ACHN (cell line): ENCODE measurements at places on chromosomes 1 and 21.
A peak's percentile ranks its signal among the peaks of the same experiment; 100 is the strongest.

DNA sequence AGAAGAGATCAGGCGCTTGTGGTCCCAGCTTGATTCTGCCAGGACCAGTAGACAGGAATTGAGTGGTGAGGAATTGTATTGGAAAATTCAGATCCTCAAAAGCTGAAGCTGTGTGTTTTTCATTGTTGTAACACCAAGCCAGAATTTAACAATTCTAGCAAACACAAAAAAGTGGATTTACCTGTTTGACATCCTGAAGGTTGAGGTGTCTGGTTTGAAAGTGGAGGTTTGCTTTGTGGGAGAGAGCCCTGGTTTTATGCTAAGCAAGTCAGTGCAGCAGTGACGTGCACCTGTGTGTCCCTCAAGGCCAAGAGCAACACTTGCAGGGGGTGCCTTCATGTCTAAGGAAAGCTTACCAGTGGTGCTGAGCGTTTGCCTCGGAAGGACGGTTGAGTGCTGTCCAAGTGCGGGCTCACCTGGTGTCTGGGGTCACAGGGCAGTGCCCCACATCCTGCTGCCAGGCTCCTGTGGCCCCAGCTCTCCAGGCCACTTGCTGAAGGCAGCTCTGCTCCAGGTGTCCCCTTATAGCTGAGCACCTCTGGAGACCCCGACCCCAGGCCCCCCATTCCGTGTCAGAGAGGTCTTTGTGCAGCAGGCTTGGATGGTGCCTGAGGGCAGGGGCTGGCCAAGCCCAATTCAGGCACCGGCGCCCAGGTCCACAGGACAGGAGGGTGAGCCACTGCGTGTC is 27.7 kb downstream of the PCNT start:
- no peak for DNase-seq

DNA sequence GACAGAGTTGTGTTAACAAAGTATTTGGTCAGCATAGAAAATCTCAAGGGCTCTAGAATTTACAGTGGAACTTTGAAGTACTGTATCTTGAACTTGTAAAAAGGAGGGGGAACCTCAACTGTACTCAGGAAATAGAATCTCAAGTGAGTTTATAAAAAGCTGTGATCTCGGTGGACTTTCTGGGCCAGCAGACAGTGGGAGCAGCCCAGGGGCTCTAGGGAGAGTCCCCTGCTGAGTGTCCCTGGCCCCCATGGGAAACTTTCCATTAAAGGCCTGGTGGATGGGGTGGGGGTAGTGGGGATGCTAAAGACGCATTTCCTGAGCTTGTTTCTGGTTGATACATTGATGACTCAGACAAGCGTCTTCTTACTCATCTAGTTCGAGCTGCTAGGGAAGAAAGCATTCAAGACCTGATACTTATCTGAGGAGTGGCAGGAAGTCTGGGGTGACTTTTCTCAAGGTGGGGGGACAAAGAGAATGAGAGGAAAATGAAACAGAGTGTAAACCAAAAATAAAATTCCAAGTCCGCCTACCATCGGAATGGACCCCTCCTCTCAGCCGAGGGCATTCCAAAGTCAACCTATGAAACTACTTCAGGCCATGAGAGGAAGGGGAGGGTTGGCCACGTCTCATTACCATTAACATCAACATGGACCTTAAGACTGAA is 65.5 kb downstream of the NID1 start:
- DNase-seq: peak; percentile 65

DNA sequence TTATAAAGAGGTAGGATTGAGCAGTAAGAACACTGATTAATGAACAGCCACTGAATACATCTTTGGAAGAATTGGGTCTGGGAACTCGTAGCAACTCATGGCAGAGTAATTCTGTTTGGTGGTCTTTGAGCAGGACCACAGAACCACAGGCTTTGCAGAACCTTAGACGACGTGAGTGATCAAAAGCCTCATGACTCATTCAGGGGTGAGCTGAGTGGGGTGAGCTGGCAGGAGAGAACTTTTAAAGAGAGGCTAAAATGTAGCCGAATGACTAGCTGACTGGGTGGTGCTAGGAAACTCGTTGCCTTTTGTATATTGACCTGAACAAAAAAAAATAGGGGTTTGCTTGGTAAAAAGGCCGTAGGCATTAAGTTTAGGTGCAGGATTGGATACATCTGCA is 313.8 kb downstream of the TGFB2 start:
- DNase-seq: peak; percentile 98

DNA sequence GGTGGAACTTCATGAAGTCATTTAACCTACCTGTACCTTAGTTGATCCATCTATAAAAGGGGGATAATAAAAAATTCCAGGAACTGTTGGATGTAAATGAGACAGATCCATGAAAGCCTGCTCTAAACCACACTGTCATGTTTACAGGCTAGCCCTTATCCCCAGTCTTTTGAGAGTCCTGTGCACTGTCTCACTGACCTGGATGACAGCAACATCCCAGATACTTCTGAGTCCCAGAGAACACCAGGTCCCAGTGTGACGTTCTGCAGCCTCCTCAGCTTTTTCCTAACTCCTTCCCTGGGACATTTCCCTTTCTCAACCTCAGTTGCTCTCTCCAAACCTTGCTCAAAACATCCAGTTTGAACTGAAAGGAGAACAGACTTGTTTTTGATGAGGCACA is 165.4 kb upstream of the C8B start:
- DNase-seq: no peak

DNA sequence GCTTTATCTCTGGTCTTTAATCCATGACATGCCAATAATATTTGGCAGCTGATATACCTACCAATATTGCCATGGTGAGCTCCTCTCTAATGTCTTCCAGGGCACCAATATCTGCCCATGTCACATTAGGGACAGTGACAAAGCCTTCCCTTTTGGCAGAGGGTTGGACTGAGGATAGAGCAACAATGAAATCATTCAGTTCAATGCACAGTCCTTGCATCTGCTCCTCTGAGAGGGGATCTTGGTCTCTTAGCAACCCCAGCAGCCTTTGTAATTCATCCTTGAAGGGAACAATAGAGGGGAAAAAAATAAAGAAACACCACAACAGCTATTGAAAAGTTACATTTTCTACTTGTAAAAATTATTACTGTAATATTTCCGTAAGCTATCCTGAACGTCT is 42.3 kb downstream of the NVL start:
- no peak for DNase-seq

DNA sequence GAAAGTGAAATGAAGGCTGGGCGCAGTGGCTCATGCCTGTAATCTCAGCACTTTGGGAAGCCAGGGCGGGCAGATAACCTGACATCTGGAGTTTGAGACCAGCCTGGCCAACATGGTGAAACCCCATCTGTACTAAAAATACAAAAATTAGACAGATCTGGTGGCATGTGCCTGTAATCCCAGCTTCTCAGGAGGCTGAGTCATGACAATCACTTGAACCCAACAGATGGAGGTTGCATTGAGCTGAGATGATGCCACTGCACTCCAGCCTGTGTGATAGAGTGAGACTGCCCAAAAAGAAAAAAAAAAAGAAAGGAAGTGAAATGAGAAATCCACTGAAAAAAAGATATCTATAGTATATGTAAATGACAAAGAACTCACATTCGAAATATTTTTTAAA is 439.9 kb downstream of the DISC1 start:
- DNase-seq: no peak
